ENCODE measurements at places on chromosomes 3 and 15.

- DNase-seq: peak; percentile 75
Observed at GRCh38 chr3:52299879-52300611, 12.4 kb downstream of the GLYCTK start.

- peak; percentile 33 for DNase-seq
Observed at GRCh38 chr3:129313665-129314385, 35.2 kb downstream of the HMCES start.

GRCh38 chr3:174126990-174127758 is 729.6 kb downstream of the NLGN1 start:
- DNase-seq: no peak

DNA sequence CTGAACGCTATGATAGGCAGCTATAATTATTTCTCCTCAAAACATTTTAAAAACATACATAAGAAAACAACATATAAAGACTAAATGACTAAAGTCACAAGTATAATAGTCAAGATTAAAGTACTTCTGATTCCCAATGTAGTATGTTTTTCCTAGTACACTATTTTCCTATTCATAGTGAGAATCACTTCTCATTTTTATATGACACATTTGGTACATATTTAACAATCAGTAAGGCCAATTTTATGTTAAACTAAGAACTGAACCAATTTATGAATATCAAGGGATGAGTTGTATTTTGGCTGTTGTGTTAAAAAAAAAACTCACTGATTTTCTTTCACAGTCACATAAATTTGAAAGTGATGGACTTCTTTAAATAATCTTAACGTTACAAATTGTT is 79.7 kb downstream of the DENND4A start:
- DNase-seq: no peak

DNA sequence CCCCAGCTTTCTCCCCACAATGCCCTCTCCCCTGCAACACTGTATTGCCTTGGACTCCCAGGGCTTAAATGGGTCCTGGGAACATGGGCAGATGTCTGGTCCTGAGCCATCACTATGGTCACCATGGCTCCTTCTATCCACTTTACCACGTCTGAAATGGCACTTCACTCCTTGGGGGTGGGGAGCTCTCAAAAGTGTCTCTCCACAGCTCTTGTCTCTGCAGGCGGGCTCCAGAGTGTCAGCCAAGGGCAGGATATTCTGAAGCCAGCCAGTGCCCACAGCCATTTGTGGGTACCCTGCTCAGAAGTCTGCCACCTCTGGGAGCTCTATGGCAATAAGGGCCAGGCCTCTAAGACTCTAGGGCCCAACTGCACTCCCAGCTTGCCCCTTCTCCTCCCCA is 163.9 kb downstream of the PPM1L start:
- DNase-seq: peak; percentile 89

DNA sequence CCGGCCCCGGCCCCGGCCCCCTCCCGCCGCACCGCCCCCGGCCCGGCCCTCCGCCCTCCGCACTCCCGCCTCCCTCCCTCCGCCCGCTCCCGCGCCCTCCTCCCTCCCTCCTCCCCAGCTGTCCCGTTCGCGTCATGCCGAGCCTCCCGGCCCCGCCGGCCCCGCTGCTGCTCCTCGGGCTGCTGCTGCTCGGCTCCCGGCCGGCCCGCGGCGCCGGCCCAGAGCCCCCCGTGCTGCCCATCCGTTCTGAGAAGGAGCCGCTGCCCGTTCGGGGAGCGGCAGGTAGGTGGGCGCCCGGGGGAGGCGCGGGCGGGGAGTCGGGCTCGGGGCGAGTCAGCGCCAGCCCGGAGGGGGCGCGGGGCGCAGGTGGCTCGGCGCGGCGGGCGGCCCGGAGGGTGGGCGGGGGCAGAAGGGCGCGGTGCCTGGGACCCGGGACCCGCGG is 352 bp downstream of the CHRD start:
- no peak for DNase-seq

DNA sequence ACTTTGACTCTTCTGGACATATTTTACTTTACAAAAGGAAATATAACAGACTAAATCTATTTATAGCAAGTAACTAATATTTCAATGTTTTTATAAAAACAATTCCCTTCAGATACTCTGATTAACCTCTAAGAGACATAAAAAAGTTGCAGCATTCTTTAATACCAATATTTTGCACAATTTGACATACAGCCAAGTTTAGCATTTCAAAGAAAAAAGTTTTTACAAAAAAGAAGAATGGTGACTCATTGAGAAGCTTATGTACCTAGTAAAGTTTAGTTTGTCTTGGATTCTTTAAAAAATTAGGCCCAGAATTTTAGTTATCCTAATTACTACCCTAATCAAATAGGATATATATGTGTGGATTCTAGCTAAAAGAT is 17.6 kb downstream of the DAZL start:
- no peak for DNase-seq

- no peak for DNase-seq
Observed at GRCh38 chr3:148736086-148736485, 38.4 kb downstream of the AGTR1 start.

GRCh38 chr15:99613887-99614647 is 48.3 kb downstream of the MEF2A start:
- no peak for DNase-seq

GRCh38 chr3:72191209-72191960 is 406.4 kb upstream of the PROK2 start:
- no peak for DNase-seq

DNA sequence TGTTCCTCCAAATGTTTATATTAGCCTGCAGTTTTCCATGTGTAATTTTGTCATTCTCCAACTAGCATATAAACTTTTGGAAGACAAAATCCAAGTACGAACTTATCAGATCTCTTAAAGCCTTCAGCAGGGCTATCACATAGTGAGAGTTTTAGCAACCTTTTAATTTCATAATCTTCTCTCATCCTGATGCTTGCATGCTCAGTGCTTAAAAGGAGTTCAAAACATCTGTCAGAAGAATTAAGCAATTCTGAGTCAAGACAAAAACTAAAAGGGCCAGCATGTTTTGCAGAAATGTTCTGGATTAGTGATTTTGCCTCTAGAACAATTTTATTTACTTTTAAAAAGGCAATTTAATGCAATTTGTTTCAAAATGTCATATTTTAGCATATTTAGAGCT is 73.4 kb upstream of the SLC2A2 start:
- DNase-seq: no peak

DNA sequence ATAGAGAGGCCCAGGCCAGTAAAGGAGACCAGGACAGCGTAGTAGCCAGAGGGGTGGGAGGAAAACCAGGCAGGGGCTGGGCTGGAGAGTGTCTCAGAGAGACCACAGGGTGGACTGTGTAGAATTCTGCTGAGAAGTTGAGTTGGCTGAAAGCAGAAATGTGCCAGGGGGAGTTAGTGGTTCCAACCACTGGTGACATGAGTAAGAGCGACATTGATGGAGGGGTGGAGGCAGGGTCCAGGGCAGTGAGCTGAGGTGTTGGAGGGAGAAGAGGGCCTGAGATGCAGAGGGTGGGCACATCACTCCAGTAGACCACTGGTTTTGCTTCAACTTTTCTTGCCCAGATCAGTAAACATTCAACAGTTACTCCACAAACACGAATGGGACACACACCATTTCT is 106.5 kb downstream of the ASB7 start:
- DNase-seq: no peak

GRCh38 chr3:157157836-157158235 is 2.1 kb downstream of the CCNL1 start:
- no peak for DNase-seq
